ENCODE measurements at places on chromosomes 5 and 9.

DNA sequence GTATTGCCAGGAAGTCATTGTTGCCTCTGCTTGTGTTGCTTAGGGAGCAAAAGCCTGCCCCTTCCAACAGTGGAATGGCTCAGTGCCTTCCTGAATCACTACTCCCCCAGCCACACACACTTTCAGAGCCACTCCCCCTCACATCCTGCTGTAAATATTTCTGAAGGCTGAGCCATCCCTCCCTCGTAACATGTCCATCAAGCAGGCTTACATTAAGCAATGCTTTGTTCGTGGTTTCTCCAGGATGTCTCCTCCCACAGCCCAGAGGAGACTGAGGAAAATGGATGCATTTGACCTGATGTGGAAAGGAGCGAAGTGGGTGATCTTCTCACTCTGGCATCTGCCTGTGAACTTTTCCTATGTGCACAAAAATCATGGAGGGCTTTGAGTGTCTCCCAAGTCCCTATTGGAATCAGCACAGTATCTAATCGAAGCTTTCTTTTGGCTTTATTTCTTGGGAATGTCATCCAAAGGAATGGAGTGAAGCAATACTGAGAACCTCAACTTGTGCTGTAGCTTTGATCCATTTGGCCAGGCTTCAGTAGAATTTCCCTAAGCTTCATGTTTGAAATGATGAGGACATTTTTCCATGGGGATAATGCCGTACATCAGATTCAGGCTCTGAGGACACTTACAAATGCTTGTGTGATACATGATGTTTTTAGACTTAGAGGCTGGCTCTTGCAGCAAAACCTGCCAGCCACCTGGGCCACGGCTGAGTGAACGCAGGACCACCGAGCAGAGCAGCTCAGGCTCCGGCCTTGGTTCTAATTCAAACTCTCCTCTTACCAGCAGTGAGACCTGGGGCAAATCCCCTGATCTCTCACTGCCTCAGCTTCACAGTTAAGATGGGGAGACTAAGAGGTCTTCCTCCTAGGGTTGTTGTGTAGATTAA is 389.1 kb downstream of the ENC1 start:
- DNase-seq, result no peak

DNA sequence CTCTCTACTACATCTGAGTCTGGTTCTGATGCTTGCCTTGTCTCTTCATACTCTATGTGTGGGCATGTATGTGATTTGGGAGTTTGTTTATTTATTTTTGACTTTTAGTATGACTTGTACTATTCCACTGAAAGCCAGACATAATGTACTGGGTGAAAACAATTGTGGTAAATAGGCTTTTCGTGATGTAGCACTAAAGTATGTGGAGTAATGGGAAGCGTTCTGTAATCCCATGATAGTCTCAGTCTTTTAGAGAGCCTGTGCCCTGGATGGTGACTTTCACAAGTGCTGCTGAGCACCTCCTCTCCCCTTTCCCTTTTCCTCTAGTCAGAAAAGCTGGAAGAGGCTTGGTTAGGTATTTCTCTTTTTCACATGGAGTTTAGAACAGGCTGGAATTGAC is 85.8 kb upstream of the S1PR3 start:
- DNase-seq, result no peak

GRCh38 chr9:13863112-13863511 is 450.8 kb downstream of the NFIB start:
- no peak for DNase-seq

DNA sequence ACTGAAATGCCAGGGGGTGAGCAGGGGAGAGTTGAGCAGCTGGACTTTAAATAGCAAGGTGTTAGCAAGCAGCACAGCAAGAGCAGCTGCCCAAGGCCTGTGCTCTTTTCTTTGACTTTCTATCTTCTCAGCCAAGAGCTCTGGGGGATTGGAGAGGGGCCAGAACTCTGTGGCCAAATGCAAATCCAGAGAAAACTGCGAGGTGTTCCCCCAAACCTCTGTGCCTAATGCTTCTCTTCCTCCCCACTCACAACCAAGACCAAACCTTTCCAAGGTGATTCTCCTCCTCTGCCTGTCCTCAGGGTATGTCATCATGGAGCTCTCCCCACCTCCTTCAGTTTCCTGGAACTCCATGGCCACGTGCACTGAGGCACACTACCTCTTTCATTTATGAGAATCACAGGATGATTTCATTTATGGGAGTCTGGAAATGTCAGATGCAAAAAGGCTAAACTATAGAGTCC is 118.7 kb upstream of the WWC1 start:
- no peak for DNase-seq

Measured in activated CD4-positive, alpha-beta T cell treated with anti-CD3 and anti-CD28 coated beads, Interleukin-2, amount 50 U/mL, for 4 hours (primary cell).